ENCODE measurements at places on chromosomes 16 and 17. TPM values are rescaled to one million over a fixed set of nuclear protein-coding genes. Genes with fewer than 3 reads are reported as not detected.

The TAC4 gene
- total RNA-seq = not detected

The CHRNE gene
- total RNA-seq = 3.2 TPM

The MRC2 gene
- 72.3 TPM for total RNA-seq

The IL34 gene
- 1.3 TPM for total RNA-seq

The NEK8 gene
- total RNA-seq = 2.1 TPM

The SLC12A3 gene
- not detected for total RNA-seq

The PMFBP1 gene
- 0.21 TPM for total RNA-seq

All from pulmonary artery endothelial cell (primary cell).